ENCODE measurements at places on chromosomes 3 and 15. TPM values are rescaled to one million over a fixed set of nuclear protein-coding genes. Genes with fewer than 3 reads are reported as not detected.
A peak's percentile ranks its signal among the peaks of the same experiment; 100 is the strongest.

DNA sequence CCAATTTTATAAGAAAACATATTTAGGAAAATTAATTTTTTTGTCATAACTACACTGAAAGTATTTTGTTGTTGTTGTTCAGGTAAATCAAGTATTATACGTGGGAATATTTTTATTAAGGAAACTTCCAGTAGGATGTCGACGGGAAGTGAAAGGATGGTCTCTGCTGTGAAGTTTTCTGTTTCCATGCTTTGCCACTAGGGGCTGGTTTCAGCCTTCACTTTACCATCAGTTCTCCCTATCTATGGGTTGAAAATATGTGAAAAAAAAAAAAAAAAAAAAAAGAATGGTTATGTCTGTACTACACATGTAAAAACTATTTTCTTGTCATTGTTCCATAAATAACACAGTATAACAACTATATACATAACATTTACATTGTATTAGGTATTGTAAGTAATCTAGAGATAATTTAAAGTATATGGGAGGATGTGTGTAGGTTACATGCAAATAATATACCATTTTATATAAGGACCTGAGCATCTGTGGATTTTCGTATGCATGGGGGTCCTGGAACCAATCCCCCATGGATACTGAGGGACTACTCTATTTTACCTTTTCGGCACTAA, 136.7 kb downstream of the SMAD6 start:
- DNase-seq: no peak

DNA sequence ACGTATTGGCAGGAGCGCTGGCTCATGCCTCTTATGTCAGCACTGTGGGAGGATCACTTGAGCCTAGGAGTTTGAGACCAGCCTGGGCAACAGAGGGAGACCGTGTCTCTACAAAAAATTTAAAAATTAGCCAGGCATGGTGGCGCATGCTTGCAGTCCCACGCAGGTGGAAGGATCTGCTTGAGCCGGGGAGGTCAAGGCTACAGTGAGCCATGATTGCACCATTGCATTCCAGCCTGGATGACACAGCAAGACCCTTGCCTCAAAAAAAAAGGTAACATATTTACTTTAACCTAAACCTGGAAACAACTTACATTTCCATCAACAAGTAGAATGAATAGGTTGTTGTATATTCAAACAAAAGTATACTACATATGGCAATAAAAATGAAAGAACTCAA, 78.1 kb downstream of the HERC2 start:
- no peak for DNase-seq

DNA sequence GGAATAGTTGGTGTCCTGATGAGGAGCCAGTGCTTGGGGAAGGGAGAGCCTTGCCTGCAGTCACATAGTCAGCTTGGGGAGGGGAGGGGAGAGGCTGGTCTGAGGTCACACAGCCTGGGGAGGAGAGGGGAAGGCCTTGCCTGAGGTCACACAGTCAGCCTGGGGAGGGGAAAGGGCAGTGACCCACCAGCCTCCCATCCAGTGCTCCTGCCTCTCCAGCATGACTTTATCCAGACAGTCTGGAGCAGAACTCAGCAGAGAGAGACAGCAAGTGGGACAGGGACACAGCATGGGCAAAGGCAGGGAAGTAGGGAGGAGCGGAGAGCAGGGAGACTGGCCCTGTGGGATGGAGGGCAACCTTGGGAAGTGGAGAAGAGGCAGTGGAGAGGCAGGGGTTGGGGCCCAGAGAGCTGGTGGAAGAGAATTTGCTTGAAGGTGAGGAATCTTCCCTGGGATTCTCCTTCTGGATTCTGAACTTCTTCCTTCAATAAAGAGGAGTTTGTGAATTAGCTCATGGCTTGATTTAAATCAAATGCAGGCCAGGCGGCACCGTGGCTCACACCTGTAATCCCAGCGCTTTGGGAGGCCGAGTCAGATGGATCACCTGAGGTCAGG, 64.5 kb downstream of the CORO2B start:
- DNase-seq: peak; percentile 74

- DNase-seq: no peak
Measured at GRCh38 chr3:70108072-70108471, 108.5 kb downstream of the SAMMSON start.

PATL2 gene
- total RNA-seq: 0.34 TPM

TUSC7 gene
- not detected for total RNA-seq
